ENCODE measurements at places on chromosomes 4 and X.
A peak's percentile ranks its signal among the peaks of the same experiment; 100 is the strongest.

DNA sequence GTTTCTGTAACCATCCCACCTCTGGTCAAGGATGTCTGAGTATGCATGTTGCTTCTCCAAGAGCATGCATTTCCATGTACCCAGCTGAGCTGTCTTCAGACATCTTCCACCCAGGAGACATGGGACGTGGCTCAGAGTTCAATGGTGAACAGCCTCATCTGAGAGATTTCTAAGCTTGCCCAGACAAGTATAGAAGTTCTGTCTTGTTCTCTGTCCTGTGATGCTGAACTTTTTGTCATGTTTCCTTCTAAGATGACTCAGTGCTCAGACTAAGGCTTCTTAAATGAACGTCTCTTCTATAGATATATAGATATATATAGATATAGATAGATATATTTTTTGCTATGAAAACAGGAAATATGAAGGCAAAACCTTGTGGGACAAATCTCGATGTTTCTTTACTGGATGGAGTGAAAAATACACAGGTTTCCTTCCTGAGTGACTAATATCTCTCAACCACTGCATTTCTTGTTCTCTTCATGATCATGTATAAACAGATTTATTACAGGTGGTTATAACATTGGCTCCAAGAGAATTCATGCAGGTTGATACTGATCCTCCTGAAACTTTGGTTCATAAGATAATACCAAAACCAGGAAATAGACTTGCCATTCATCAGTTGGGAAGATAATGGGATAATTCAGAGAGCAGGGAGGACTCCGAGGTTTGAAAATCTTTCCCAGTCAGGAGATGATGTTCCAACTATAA, 168.2 kb downstream of the ZNF518B start:
- DNase-seq: no peak

GRCh38 chr4:2261110-2261852, 628 bp downstream of the MXD4 start:
- DNase-seq: no peak

DNA sequence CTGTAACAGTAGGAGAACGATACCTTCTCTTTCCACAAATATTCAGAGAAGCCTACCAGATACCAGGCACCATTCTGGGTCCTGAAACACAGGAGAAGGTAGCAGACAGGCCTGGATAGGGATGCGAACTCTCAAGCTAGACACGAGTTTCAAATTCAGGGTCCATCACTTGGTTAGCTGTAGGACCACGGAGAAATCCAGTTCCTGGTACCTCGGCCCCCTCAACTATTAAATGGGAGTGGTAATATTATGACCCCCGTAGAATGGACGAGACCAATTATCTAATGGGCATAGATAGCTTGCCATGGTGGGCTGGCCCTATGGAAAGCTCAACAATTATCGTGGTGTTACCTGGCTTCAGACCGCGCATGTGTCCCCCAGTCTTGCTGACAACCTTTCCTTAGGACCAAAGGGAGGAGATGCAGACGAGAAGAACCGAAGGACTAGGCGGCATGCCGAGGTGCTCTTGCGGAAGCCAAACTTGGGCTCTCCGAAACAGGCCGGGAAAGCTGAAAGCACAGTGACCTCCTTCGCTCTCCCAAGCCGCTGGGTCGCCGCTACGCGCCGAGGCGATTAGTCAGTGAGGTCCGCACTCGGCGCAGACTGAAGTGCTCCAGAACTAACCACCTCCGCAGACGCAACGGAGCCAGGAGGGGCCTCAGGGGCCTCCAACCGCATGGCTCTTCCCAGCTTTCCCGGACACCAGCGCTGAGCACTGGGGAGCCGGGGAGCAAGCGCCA, 19.6 kb downstream of the NKX3-2 start:
- DNase-seq: no peak

- DNase-seq: no peak
Measured at GRCh38 chr4:185902654-185903053, 90.7 kb upstream of the SORBS2 start.

DNA sequence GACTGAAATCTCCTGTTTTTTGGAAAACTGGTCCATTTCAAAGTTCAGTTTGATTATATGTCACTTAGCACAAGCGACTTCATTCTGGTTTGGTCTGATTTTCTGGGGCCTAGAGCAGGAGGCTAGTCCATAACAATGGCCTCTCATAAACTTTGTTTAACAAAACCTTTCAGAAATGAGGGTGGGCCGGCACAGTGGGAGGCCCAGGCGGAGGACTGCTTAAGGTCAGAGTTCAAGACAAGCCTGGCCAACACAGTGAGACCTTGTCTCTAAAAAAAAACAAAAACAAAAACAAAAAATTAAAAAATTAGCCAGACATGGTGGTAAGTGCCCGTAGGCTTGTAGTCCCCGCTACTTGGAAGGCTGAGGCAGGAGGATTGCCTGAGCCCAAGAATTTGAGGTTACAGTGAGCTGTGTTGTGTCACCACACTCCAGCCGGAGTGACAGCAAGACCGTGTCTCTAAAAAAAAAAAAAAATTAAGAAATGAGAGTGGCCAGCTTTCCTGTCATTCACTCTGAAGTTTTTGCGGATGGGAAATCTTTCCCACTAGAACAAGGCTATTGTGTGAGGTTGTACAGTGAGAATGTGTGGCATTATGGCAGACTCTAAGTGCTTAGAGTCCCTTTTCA, 1.2 kb upstream of the PLAC8 start:
- DNase-seq: no peak

- DNase-seq: no peak
Measured at GRCh38 chr4:124952601-124953000, 240.1 kb upstream of the ANKRD50 start.

DNA sequence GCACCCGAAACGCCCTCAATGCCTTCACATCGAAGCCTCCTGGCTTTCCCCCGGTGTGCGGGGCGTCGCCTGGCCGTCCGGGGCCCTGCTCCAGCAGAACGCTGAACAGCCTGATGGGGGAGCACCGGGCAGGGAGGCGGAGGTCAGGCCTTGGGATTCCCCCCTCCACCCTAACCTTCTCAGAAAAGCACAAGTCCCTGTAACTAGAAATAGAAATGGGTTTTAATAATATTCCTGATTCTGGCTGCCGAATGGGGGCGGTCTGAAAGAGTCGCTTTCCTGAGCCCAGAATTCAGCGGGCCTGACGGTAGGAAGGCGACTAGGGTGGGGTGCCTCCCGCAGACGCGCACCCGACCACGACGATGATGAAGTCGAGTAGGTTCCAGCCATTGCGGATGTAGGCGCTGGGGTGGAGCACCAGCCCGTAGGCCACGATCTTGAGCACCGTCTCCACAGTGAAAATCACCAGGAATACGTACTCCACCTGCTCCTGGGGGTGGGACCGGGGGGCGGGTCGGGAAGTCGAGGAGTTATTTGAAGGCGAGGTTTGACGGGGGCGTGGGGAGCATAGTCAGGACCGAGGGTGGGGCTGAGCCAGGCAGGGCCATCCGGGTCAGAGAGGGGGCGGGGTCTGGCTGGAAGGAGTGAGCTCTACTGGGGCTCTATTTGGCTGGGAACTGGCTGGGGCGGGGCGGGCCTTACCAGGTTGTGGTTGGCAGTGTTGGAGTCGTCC, 2.5 kb downstream of the CACNA1F start:
- DNase-seq: peak; percentile 11

DNA sequence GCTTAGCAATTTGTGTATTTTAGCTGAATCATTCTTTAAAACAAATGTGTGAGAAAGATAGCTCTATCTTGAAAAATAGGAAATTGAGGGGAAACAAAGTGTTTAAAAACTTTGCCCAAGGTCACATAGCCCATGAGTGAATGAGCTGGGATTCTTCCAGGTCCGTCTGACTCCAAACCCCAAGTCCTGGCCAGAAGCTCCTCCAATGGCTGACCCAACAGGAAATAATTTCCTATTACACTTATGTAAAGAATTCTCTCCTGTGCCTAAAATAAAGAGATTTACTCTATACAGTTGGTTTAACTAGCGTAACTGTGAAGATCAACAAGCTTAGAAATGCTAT, 287.6 kb downstream of the ARHGAP24 start:
- DNase-seq: no peak

DNA sequence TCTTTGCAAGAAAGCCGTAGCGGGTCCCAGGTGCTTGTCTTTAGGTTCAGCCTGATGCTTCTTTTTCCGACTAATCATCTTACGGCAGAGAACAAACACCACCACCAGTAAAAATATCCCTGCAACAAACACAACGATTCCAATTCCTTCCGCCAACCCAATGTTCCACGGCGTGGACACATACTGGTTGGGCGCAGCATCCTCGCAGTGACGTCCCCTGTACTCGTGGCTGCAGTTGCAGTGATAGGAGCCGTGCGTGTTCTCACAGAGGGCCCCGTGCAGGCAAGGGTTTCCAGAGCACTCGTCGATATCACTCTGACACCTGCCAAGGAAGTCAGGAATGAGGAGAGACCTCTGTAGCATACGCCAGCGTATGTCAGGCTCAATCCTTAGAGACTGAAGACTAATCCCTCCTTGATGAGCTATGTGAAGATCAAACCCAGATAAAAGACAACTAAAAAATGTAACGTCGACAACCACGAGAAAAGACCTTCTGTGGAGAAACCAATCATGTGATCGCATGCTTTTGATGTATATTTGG, 41.6 kb upstream of the MTNR1A start:
- DNase-seq: no peak

DNA sequence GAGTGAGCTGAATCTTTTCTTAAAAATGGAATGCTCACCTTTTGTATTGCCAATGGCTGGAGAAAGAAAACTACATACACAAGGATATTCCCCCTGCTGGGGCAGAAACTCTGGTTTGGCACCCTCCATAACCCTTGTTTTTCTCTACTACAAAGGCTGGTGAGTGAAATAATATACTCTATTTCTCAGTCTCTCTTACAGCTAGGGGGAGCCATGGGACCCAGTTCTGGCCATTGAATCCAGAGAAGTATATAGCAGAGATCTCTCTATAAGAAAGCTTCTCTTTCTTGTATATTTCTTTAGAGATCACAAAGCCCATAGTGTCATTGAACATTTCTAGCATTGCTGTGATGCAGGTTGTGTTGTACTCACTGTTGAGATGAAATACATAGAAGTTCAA, 49.8 kb downstream of the SMPX start:
- DNase-seq: no peak
